HuH-7.5 (cell line): ENCODE measurements at places on chromosomes 1 and 21.

DNA sequence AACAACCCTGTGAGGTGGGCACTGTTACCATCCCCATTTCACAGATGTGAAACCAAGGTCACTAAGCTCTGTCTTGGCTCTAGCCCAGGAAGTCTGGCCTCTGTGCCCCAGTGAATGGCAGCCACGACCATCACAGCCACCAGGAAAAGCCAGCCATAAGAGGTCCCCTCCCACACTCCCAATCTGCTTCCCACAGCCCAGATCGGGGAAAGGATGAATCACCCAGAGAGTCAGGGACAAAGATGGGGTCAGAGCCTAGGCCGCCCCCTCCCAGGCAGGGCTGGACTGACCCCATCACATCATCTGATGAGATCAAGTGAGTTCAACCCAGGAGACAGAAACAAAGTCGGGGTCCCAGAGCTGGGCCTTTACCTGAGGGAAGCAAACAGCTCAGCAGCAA is 22.9 kb upstream of the COL16A1 start:
- no peak for DNase-seq

DNA sequence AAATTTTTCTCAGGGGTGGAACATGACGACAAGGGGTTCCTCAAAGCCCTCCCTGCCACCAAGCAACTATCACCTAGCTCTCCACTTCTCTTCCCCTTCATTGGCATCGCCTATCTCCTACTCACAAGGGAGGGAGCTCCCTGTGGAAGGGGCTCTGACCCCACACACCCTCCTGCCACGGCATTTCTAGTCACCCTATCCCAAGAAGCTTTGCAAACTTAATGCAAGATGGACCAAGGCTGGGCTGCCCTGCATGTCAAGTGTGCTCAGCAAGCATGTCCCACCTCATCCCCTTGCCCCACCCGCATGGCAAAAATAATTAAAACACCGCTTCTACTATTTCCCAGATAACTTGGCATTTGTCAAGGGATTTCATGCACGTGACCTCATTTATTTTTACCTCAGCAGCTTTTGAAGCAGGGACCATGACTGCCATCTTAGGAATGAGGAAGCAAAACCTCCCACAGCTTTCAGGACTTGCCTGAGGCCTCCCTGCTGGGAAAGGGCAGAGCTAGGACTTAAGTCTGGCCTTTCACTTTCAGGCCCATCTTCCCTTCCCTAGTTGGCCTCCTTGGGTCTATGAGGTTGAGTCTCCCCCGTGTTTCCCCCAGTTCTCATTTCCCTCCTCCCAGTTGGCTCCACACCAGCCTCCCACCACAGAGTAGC is 161.3 kb downstream of the TSEN15 start:
- DNase-seq: no peak

DNA sequence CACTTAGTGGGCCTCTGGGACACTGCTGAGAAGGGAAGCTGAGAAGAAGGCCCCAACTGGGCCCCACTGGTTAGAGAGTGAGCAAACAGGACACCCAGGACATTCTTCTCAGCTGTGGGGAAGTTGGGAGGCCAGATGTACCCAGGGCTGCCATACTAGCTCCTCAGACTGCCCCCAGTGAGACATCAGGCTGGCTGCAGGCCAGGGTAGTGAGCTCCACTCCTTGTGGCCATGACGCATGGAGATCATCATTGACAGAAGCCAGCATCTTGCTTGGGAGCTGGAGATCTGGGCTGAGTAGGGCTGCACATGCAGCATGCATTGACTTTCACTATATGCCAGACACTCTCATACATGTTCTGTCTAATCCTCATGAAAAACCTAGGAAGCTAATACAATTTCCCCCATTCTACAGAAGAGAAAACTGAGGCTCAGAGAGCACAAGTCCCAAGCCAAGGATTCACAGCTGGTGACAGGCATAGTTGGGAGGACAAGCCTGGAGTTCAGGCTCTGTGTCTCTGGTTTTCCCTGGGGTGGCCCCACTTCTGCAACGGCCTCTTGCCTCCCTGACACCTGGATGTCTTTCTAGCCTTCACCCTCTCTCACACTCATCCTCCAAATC is 24.1 kb upstream of the MYCL start:
- DNase-seq: no peak

GRCh38 chr1:15027515-15027986 is 126.0 kb upstream of the TMEM51 start:
- DNase-seq: peak; percentile 68

DNA sequence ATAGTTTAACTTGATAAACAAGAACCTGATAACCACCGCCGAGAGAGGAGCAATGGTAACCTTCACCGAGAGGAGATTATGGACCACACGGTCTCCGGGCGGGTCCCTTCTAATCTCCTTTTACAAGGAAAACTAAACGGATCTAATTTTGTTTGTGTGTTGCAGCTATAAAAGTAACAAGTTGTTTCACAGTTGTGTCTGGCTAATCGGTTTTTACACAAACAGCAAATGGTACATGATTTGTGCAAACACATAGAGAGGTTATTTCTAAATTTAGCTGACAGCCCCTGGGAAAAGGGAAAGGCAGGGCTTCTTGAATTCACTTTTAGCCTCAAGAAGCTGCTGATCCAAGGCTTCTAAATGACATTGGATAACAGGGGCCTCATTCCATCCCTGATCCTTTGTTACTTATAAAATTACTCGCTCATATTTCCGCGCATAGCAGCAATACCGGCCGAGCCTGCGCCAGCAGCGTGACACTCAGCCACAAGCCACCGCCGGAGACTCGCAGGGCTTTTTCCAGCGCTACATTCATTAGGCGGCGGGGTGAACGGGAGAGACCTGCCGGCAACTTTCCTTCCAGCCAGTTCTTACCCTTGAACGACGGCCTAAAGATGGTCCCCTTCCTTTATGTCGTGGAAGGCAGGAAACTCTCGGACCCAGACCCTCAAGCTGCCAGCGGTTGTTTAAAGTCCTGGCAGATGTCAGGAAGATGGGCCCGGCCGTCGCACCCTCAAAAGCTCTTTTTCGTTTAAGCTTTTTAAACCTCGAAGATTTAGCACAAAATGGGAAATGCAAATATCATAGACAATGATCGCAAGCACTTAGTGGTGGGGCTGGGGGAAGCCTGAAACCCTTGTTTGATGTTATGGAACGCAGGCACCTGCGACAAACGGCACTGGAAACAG is 4.4 kb downstream of the FOXD3 start:
- no peak for DNase-seq

DNA sequence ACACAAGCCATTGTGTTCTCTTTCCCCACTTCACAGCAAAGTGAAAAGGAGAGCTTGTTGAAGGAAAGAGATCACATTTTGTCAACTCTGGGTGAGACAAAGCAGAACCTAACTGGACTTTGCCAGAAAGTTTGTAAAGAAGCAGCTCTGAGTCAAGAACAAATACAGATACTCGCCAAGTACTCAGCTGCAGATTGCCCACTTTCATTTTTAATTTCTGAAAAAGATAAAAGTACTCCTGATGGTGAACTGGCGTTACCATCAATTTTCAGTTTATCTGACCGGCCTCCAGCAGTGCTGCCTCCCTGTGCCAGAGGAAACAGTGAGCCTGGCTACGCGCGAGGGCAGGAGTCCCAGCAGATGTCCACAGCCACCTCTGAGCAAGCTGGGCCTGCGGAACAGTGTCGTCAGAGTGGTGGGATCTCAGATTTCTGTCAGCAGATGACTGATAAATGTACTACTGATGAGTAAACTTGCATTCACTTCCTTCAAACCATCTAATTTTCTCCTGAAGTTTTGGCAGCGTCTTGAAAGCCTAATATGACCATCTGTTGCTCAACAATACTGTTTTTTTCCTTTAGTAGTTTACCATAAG is 43.7 kb downstream of the BACH1 start:
- no peak for DNase-seq

DNA sequence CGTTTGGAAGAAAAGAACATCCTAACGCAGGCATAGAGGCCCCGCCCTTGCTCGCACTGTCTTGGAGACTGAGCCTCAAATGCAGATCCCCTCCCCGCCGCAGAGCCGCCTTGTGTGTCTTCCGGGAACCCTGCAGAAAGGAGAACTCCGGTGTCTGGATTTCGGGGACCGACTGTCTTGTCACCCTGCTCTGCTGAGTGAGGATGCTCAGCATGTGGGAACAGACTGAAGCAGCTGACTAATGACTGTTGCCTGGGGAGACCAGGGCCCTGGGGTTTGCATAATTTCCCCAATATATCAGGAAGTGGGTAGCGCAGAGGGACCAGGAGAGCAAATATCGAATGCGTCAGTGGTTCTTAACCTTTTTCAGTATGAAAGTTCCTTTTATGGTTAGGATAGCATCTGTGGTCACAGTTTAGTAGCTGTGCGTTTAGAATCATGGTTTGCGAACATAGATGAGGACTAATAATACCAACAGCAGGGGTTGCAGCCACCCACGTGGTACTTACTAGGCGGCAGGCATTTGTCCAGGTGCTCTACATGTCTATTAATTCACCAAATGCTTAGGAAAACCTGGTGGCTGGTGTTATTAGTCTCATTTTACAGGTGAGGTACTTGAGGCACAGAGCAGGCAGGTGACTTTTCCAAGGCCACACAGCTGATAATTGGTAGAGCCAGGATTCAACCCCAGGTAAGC is 14.3 kb downstream of the GPR137B start:
- no peak for DNase-seq

DNA sequence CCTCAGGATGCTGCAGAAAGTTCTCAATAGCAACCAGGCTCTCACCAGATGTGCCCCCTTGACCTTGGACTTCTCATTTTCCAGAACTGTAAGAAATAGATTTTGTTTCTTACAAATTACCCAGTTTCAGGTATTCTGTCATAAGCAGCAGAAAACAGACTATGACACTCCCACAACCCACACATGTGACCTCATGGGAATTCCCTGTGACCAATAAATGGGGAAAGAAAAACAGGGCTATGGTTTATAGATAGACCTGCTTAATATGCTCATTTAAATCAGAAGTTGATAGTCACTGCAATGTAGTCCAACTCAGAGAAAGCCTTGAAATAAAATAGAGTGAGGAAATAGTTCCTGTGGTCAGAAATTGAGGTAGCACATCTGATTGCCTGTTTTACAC is 380.9 kb upstream of the PTBP2 start:
- no peak for DNase-seq

DNA sequence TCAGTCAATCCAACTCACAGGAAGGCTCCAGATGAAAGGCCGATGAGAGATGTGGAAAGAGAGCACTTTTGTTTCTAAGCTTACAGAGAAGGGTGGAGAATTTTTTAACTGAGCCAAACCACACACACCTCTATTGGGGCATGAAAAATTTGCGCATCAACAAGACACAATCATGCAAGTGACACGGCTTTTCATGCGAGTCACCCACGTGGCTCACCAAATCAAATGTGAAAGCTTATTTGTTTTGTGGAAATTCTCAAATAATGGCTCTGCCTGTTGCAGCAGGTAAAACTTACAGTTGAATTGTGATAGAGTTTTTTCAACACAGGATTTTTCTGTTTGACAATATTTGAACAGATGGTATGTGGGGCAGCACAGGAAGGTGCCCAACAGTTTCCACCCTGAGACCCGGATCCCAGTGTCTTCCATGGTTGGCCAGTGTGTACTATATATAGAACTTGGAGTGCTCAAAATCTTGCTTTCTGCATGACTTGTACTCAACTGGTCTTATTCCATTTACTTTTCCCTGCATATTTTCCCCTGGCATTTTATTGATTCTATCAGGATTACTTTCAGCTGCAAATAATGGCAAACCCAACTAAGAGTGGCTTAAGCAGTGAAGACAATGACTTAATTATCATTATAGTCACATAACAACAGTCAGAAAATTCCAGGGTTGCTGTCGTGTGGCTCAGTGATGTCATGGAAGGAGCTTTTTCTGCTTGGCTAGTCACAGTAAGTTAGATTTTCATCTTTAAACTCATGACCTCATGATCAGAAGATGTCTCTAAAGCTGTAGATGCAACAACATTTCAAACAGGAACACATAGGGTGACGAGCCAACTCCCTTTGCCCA is 90.6 kb upstream of the SIM2 start:
- DNase-seq: no peak

- DNase-seq: no peak
These were observed at the start of gene RSPO1 for GRCh38 chr1:37634244-37634991. TSS of gene RSPO1 (minus strand) at chr1:37634892. CDS start at chr1:37629661, 5,231 bp downstream.

DNA sequence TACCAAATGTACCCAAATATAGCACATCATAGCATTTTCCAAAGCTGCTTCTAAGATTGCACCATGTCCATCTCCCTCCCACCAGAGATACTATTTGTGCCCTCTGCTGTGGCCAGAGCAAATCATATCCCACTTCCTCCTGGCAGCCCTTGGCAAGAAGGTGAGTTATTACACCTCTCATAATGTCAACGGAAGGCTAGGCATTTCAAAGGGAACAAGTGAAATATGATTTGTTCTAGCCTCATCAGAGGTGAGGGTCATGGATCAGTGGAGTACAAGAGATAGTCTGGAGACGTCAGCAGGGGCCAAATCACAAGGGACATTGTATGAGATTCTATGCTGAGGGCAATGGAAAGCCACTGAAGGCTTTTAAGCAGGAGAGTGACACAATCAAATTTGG is 90.2 kb upstream of the BCAR3 start:
- no peak for DNase-seq

GRCh38 chr1:154623358-154623757 is 15.4 kb upstream of the ADAR start:
- DNase-seq: no peak

DNA sequence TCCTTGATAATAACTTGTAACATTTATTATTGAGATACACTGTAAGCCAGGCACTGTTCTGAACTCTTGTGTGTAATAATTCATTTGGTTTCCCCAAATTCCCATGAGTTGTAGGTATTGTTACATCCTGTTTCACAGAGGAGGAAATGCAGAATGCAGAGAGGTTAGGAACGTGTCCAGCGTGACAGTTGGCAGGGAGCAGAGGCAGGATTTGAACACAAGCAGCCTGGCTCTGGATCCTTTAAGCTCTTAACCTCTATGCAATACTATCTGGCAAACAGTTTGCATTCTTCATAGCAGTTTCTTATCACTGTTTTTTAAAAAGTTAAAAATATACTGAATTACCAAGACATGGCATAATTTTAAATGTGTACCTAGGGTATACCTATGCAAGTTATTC is 30.5 kb downstream of the EEIG2 start:
- no peak for DNase-seq

DNA sequence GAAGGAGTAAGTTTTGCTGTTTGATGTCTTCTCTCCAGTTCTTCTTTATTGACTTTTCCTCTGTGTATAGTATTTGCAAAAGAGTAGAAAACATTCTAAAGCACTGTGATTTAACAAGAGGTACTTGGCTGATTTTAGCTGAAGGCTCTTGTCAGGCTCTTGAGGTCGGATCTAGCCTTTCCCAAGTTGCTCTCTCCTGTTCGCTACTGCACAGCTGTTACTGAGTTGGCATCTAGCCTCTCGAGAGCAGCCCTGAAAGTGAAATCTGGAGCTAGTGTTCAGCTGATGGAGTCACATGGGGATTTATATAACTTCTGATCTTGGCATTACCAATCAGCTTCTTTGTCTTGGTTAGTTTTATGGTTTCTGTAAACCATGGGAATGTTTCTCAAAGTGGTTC is 193.1 kb downstream of the RYR2 start:
- DNase-seq: no peak

DNA sequence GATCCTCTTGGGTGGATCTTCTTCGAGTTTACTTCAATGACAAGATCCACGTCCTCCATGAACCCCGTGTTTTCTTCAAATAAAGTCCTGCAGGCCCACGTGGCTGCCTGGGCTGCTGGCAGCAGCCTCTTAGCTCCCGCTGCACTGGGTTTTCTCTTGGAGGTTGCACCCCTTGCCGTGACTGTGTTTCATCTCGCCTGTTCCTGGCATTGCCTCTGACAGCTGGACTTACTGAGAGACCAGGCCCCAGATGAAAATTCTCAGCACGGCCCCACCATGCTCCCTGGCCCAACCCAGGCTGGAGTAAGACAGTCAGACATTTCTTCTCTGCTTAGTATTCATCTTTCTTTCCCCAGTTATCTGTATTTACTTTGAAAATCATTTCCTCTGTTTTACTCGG is 274.8 kb upstream of the RUNX1 start:
- no peak for DNase-seq
